ENCODE measurements at places on chromosomes 2 and 18. TPM values are rescaled to one million over a fixed set of nuclear protein-coding genes. Genes with fewer than 3 reads are reported as not detected.

The DLGAP1 gene
- 0.51 TPM for total RNA-seq

- no peak for DNase-seq
Observed at GRCh38 chr18:3874581-3874980, 424.6 kb downstream of the TGIF1 start.

The PROC gene
- total RNA-seq = not detected

GRCh38 chr2:45818591-45818990 lies 167.1 kb downstream of the PRKCE start:
- no peak for DNase-seq

DNA sequence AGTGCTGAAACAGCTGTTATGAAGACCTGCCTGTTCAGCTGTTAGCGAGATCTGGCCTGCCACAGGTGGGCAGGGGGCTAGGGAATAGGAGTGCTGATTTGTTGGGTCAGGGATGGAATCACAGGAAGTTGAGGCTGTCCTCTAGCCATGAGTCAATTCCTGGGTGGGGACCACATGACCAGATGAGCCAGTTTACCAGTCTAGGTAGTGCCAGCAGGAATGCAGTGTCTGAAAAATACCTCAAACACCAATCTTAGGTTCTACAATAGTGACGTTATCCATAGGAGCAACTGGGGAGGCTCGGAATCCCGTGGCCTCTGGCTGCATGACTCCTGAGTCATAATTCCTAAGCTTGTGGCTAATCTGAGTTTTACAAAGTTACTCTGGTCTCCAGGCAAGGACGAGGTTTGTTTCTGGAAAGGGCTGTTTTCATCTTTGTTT lies 44.9 kb downstream of the DYSF start:
- DNase-seq = peak; percentile 33

GRCh38 chr2:18136881-18137475 lies 258.5 kb downstream of the KCNS3 start:
- no peak for DNase-seq
